ENCODE measurements at places on chromosomes 6 and 20. TPM values are rescaled to one million over a fixed set of nuclear protein-coding genes. Genes with fewer than 3 reads are reported as not detected.
A peak's percentile ranks its signal among the peaks of the same experiment; 100 is the strongest.

The PTPRT gene
- total RNA-seq: 0.60 TPM

GRCh38 chr20:56788671-56789610 lies 159.8 kb downstream of the TFAP2C start:
- H3K27me3 ChIP-seq: no peaks in the 10 kb centered on the region
- H3K4me3 ChIP-seq: no peak overlapping the region
- no peak overlapping the region for H3K27ac ChIP-seq
- H3K4me1 ChIP-seq: no peaks in the 10 kb centered on the region

DNA sequence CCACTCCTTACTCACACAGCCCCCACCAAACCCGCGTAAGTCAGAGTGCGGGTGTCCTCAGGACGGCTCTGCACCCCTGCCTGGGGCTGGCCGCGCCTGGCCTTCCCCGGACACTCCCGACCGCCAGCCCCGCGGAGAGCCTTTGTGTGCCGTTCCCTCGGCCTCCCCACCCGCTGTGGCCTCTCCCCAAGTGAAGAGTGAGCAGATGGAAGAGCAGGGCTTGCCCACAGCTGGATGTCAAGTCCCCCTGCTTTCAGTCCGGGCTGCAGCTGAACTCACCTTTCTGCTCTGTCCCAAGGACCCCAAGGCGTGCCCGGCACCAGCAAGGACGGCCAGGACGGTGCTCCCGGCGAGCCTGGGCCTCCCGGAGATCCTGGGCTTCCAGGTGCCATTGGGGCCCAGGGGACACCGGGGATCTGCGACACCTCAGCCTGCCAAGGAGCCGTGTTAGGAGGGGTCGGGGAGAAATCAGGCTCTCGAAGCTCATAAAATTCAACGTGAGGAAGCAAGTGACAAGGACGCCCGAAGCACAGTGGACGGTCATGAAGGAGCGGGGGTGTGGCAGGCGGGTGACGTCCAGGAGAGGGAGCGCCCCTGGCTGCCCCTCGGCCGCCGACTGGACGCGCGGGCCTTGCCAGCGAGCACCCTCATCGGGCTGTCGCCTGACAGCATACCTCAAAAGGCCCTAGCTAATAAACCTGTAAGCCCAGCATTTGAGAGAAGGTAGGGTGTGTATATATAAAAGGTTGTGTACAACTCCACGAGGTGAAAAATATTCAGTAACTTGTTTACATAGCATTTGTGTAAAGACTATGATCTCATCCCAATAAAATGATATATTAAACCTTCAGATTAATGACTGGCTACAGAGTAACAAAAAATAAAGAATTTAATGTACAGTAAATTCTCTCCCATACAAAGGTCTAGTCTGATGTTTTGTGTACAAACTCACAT lies 21.1 kb downstream of the TCFL5 start:
- H3K27ac ChIP-seq: no peak overlapping the region
- H3K4me3 ChIP-seq: no peak overlapping the region
- no peaks in the 10 kb centered on the region for H3K4me1 ChIP-seq
- H3K36me3 ChIP-seq: no peaks in the 10 kb centered on the region

The SMLR1 gene
- 0.16 TPM for total RNA-seq

GRCh38 chr6:161189891-161190290 lies 84.0 kb downstream of the AGPAT4 start:
- no peaks in the 10 kb centered on the region for H3K4me1 ChIP-seq
- no peak for DNase-seq
- no peaks in the 10 kb centered on the region for H3K36me3 ChIP-seq

The DPPA5 gene
- not detected for total RNA-seq

GRCh38 chr20:32945710-32946221 lies 58.5 kb downstream of the SUN5 start:
- H3K36me3 ChIP-seq: no peaks in the 10 kb centered on the region
- DNase-seq: peak; percentile 24
- no peaks in the 10 kb centered on the region for H3K27me3 ChIP-seq
- H3K4me1 ChIP-seq: no peaks in the 10 kb centered on the region
- no peak overlapping the region for H3K27ac ChIP-seq

The SRC gene
- total RNA-seq: 70.0 TPM

The BMP7 gene
- 1.6 TPM for total RNA-seq

DNA sequence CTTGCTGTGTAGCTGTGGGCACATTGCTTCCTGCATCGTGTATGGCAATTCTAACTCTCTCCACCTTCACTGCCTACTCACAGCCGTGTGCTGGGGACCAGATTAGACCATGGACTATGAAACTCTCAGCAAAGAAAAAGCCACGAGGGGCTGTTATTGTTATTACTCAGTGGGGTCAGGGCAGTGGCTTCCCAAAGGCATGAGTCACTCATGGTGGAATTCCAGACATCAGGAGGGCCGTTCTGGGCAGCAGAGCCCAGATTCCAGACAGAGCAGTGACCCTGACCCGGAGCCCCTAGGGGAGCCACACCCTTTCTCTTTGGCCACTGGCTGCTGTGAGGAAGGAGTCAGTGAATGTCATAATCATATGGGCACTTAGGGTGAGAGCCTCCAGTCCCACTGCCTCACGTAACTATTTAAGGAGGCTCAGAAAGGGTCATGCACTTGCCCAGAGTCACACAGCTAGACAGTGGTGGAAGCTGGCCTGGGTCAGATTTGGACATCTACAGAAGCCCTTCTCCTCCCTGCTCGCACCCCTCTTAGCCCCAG lies 22.2 kb upstream of the CCN5 start:
- no peaks in the 10 kb centered on the region for H3K27me3 ChIP-seq
- no peaks in the 10 kb centered on the region for H3K4me1 ChIP-seq
- no peak for DNase-seq
- no peak overlapping the region for H3K27ac ChIP-seq
- H3K4me3 ChIP-seq: no peak overlapping the region

- H3K27ac ChIP-seq: no peak overlapping the region
- H3K4me1 ChIP-seq: peaks cover 16% of the 10 kb centered on the region
- no peaks in the 10 kb centered on the region for H3K27me3 ChIP-seq
These were observed 3.6 kb downstream of the ARFRP1 start for GRCh38 chr20:63703976-63704748.

The RRAGD gene
- 31.5 TPM for total RNA-seq

DNA sequence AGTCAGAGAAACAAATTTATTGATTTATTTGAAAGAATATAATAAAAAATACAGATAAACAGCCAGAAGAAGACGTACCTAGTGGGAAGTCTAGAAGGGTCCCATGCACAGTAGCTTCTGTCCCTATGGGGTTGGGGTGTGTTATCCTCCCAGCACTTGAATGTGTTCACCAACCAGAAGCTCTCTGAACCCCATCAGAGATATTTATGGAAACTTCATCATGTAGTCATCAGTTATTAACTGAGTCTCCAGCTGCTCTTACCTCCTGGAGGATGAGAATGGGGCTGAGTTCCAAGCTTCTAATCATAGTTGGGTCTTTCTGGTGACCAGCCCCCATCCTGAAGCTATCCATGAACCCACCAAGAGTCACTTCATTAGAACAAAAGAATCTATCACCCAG lies 15.4 kb upstream of the USP45 start:
- no peak overlapping the region for H3K27ac ChIP-seq
- no peak overlapping the region for H3K4me3 ChIP-seq
- H3K36me3 ChIP-seq: peaks cover 4% of the 10 kb centered on the region
- no peak for DNase-seq
- H3K27me3 ChIP-seq: no peaks in the 10 kb centered on the region

DNA sequence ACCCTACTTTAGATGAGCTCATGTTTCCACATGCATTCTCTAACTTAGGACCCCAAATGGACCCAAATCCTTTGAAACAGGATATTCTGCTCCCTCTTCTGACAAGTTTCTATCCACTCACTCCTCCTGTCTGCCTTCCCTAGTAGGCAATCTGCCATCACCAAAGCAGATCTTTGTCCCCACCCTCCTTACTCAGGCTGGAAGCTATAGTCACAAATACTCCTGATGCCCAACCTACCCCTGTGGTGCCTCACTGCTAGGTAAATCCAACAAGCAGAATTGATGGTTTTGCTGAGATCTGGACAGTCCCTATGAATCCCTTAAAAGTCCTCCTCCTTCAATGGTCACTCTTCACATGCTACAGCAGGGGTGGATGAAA lies 21.7 kb downstream of the ELOVL5 start:
- H3K4me1 ChIP-seq: peaks cover 13% of the 10 kb centered on the region
- no peak overlapping the region for H3K4me3 ChIP-seq
- no peak for DNase-seq

The FUT9 gene
- 0.13 TPM for total RNA-seq

GRCh38 chr6:47788498-47788884 lies 6.7 kb downstream of the OPN5 start:
- peaks cover 3% of the 10 kb centered on the region for H3K4me1 ChIP-seq
- no peak overlapping the region for H3K27ac ChIP-seq
- peak overlapping the region; percentile 32 for H3K4me3 ChIP-seq
- DNase-seq: no peak

The SCRT2 gene
- total RNA-seq: not detected

Measured in kidney (tissue), 22 donors.